Adrenal gland (tissue), 19 donors: ENCODE measurements at places on chromosomes 2 and 18.
A peak's percentile ranks its signal among the peaks of the same experiment; 100 is the strongest.

- no peak overlapping the region for H3K4me3 ChIP-seq
- no peak for DNase-seq
- peaks cover 73% of the 10 kb centered on the region for H3K36me3 ChIP-seq
- H3K27me3 ChIP-seq = no peaks in the 10 kb centered on the region
- no peak overlapping the region for H3K27ac ChIP-seq
Observed at GRCh38 chr18:12359515-12359927, 17.5 kb downstream of the AFG3L2 start.

GRCh38 chr2:23967846-23968245, 27.6 kb downstream of the UBXN2A start:
- H3K4me3 ChIP-seq = no peak overlapping the region
- DNase-seq = no peak
- H3K27ac ChIP-seq = no peak overlapping the region
- H3K27me3 ChIP-seq = no peaks in the 10 kb centered on the region

- no peaks in the 10 kb centered on the region for H3K36me3 ChIP-seq
- DNase-seq = peak; percentile 47
- no peak overlapping the region for H3K27ac ChIP-seq
- no peaks in the 10 kb centered on the region for H3K27me3 ChIP-seq
- no peak overlapping the region for H3K4me3 ChIP-seq
Observed at GRCh38 chr2:85949280-85949679, 60.5 kb upstream of the ST3GAL5 start.

- no peak for DNase-seq
- no peak overlapping the region for H3K4me3 ChIP-seq
- no peaks in the 10 kb centered on the region for H3K27me3 ChIP-seq
Observed at GRCh38 chr2:212173756-212174510, 364.7 kb downstream of the ERBB4 start.

- DNase-seq = no peak
- no peak overlapping the region for H3K4me3 ChIP-seq
- no peaks in the 10 kb centered on the region for H3K36me3 ChIP-seq
- H3K4me1 ChIP-seq = peaks cover 24% of the 10 kb centered on the region
Observed at GRCh38 chr2:42636934-42637333, 68.5 kb downstream of the MTA3 start.

DNA sequence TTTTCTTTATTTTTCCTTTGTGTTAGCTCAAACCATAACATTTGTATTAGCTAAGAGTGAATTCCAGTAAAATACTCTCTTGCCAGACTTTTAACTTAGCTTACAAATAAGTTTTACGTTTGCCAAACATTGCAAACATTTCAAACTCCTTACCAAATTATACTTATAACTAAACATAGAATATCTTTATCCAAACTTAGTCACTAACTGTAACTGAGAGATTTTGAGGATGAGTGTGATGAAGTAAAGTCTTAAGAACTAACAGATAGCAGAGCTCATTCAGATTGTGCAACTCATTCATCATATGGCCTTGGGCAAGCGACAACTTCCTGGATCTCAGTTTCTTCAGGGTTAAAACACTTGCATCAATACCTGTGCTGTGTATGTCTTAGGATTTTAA, 533.7 kb downstream of the TDRD15 start:
- no peak overlapping the region for H3K4me3 ChIP-seq
- H3K36me3 ChIP-seq = no peaks in the 10 kb centered on the region
- H3K27ac ChIP-seq = no peak overlapping the region
- H3K4me1 ChIP-seq = no peaks in the 10 kb centered on the region
